Urinary bladder (tissue), 4 donors: ENCODE measurements at places on chromosomes 5 and 9.

DNA sequence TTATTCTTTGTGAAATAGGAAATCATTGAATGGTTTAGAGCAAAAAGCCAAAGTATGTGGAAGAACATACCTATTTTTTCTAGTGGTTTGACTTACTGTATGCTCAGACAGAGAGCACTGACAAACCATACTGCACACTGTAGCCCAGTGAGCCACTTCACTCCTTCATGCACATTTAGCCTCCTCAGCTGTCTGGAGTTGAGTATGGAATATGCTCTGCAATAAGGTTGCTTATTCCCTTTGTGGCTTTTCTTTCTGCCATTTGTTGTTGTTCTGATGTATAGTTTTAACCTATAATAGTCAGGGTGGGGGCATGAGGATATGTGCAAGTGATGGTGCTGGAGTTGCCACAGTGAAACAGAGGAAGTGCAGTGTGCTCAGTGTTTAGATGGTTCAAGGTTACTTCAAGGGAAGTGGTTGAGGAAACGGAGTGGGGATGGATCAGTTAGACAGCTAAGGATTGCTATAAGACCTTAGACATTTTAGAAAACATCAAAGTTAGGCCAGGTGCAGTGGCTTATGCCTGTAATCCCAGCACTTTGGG, 100.7 kb downstream of the CDC42SE2 start:
- DNase-seq = no peak

DNA sequence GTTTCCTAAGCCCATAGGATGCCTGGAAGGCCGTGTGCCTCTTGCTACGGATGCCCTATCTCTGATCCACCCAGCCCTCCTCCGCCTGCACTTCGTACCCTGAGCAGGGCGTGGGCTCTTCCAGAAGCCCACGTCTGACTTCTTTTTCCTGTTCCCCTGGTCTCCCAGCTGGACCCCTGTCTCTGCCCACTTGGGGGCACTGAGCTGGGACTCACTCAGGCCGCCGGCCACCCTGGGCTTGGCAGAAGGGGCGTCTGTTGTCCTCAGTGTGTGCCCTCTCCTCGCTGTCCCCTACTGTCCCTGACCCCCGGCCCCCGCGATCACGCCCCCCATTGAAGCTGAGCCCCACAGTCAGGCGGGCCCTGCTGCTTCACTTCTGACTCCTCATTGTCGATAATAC, 22.0 kb upstream of the RXRA start:
- no peak for DNase-seq

- peak; percentile 35 for DNase-seq
Measured at GRCh38 chr9:3824581-3824980, 298.8 kb upstream of the RFX3 start.

- no peak for DNase-seq
Measured at GRCh38 chr5:109399092-109399759, 10.5 kb downstream of the PJA2 start.

DNA sequence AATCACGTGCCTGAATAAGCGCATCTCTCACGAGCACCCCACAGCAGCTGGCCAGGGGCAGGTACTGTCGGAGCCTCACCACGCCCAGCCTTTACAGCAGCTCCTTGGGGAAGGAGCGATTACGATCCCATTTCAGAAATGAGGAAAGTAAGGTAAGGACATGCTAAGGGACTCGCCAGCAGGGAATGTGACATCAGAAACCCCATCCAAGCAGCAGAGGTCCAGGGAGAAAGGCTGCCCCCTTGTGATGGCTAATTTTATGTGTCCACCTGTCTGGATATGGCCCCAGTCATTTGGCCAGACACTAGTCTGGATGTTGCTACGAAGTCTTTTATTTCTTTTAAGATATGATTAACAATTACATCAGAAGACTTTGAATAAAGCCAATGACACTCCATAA, 77.3 kb downstream of the UBE2QL1 start:
- DNase-seq = no peak

DNA sequence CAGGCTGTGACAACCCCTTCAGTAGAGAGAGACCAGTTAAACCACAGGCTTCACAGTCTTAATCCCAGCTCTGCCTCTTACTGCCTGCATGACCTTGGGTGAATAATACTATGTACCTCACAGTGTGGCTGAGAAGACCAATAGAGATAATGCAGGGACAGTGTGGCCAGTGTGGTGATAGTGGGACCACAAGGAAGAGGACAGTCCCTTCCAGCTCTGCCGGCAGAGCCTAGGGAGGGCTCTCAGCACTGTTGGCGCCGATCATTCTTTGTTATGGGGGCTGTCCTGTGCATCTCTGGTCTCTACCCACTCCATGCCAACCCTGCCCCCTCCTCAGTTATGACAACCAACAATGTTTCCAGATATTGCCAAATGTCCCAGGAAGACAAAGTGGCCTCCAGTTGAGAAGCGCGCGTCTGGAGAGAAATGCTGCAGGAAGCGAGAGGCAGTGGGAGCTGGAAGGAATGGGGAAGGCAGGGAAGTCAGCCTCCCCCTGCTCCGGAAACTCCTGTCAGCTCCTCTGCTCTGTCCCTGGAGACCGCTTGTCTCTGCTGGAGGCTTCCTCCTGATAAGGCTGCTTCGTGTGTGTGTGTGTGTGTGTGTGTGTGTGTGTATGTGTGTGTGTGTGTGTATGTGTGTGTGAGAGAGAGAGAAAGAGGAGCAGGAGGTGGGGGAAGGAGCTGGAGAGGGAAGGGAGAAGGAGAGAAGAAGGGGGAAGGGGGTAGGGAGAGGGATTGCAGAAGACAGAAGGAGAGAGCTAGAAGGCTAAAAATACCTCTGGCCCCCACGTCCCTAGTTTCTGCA, 31.8 kb upstream of the FABP6 start:
- DNase-seq = no peak

DNA sequence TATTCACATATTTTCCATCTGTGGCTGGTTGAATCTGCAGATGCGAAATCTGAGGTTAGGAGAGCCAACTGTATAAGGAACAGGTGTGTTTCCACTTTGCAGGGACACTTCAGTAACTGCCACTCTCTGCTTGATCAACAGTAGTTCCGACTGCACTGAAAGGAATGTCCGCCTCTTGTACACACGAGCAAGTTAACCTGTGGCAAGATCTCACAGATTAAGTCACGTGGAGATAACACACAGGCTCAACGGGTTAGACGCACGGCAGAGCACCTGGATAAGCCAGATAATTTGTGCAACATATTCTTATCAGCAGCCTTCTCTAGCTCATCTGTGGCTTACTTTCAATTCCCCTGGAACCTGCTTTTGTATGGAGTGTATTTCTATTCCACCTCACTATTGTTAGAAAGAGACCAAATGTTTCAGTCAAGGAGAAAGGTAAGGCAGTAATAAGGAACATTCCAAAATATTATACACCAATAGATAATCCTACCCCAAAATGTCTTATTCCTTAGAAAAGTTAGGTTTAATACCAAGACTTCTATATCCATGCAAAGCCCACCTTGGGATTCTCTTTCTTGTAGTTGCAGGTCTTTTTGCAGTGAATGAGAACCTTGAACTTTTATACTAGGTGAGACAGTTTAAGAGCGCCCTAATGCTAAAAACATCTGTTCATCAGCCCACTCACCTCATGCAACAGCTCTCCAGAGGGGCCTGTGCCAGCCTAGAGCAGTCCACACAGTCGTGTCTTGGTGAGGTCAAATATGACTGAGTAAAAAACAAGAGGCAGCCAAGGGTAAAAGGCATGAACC, 6.5 kb upstream of the C9 start:
- DNase-seq = no peak

DNA sequence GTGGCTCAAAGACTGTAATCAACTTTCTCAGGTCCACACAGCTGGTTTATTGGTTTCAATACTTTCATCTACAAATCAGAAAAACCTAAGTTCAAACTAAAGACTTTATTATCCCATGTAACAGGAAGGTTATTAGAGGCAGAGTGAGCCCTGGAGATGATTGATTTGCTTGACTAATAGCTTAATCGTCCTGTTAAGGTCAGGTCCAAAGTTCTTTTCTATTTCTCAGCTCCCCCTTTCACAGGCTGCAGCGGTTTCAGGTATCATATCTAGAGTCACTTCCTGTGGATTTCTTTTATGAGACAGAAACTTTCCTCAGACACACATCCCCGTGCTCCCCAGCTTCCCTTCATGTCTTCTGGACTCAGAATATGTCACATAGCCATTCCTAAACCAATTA, 166.4 kb downstream of the PRELID2 start:
- DNase-seq = no peak

GRCh38 chr5:33594006-33594405, 153.2 kb downstream of the TARS1 start:
- no peak for DNase-seq

GRCh38 chr5:157756122-157756521, 12.6 kb downstream of the LSM11 start:
- no peak for DNase-seq

- no peak for DNase-seq
Measured at GRCh38 chr9:128033609-128034008, 33.5 kb downstream of the NAIF1 start.

- no peak for DNase-seq
Measured at GRCh38 chr9:130089141-130089540, 35.4 kb downstream of the GPR107 start.

DNA sequence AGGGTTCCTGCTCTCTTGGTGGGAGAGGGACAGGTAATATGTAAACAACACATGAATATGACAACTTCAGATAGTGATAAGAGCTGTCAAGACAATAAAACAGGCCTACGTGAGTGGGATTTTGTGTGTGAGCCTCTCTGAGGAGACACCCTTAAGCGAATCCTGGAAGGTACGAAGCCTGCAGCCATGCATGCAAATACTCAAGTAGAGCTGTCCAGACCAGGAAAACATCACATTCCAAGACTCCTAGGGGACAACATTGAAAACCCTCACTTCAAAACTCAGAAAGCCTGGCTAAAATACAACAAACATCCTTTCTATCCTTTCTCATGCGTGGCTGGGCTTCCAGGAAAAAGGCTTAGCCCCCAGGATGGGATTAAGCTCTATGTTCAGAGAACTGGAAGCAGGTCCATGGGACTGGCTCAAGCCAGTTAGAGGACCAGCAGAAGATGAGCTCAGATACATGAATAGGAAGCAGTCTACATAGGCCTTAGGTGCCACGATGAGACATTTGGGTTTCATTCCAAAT, 124.8 kb upstream of the IQGAP2 start:
- DNase-seq = no peak

DNA sequence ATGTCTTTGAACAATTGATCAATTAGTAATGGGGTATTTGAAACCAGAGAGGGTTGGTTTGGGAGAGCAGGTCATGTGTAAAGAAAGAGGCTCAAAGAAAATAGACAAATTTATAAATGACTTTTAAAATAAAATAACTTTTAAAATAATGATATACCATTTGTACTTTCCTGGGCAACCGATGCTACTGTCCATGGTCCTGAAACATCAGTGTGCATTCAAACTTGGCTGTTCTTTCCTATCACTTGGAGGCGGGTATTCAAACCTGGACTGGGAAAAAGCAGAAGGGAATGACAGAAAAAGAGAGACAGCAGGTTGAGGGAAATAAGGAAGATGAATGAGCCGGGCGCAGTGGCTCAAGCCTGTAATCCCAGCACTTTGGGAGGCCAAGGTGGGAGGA, 1446.4 kb upstream of the WWC1 start:
- no peak for DNase-seq

- DNase-seq = no peak
Measured at GRCh38 chr9:31542384-31543055, 841.9 kb upstream of the ACO1 start.

GRCh38 chr5:157548513-157549282, 26.9 kb downstream of the ADAM19 start:
- DNase-seq = no peak

DNA sequence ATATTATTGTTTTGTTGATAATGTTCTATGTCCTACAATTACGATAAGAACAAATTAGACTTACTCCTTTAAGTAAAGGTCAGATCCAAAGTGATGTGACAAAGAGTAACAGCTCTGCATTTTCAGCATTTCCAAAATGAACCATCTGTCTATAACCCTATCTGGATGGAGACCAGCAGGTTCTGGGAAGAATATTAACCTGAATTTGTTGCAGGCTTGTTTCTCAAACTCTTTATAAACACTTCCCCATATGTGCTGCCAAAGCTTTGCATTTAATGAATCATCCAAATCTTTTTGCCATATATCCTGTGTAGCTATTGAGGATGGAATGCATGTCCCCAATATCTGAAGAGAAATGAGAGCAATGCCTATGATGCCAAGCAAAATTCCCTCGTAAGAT, 198.9 kb upstream of the SLC27A6 start:
- DNase-seq = no peak

GRCh38 chr9:93884808-93885207, 70.3 kb downstream of the BARX1 start:
- DNase-seq = no peak

DNA sequence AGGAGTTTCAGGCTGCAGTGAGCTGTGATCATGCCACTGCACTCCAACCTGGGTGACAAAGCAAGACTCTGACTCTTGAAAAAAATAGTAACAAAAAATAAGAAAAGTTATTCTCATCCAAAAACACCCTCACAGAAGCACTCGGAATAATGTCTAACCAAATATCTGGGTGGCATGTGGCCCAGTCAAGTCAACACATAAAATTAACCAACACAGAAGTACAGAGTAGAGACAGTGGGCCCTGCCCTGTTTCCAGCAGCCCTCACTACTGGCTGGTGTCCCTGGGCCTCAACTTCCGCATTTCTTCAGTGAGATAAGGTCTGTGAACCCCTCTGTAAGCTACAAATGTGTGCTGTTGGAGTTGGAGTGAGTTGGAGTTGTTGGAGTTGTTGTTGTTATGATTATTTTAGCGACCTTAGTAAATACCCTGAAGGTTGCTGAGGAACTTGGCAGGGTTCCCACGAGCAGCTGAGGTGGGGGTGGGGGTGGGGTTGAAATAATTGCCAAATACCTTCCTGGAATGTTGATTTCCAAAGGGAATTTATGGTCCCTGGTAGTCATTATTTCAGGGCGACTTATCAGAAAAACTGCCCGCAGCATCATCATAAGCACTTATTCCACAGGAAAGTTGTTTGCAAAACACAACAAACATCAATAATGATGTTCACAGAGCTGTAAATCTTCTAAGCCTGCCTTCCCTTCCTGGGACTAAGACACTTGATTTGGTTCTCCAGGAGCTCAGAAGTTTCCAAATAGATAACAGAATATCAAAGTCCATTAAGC, 30.2 kb downstream of the C5orf15 start:
- no peak for DNase-seq

- DNase-seq = no peak
Measured at GRCh38 chr9:135726138-135726853, 24.3 kb downstream of the KCNT1 start.

DNA sequence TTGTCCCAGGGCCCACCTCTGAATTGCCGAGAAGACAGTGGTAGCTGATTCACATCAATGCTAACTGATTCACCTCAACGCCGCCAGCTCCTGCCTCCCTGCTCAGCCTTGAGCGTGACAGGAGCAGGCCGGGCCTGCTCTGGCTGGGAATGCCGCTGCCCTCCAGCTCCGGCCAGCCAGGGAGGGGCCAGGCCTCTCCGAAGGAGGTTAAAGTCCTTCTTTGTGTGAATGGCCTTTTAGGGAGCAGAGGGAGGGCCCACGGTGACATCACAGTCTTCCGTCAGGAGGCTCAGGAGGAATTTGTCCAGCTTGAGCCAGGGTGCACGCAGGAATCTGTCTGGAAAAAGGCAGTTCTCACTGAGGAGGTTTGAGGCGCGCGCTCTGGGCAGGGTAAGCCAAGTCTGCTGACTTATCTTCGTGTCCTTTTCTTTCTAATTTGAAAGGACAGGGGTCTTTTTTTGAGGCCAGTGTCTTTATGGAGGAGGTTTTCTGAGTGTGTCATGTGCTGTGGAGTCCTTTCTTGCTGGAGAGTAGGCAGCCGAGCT, 82.7 kb downstream of the C9orf152 start:
- peak; percentile 63 for DNase-seq
